ENCODE measurements at places on chromosomes 12 and 14.

DNA sequence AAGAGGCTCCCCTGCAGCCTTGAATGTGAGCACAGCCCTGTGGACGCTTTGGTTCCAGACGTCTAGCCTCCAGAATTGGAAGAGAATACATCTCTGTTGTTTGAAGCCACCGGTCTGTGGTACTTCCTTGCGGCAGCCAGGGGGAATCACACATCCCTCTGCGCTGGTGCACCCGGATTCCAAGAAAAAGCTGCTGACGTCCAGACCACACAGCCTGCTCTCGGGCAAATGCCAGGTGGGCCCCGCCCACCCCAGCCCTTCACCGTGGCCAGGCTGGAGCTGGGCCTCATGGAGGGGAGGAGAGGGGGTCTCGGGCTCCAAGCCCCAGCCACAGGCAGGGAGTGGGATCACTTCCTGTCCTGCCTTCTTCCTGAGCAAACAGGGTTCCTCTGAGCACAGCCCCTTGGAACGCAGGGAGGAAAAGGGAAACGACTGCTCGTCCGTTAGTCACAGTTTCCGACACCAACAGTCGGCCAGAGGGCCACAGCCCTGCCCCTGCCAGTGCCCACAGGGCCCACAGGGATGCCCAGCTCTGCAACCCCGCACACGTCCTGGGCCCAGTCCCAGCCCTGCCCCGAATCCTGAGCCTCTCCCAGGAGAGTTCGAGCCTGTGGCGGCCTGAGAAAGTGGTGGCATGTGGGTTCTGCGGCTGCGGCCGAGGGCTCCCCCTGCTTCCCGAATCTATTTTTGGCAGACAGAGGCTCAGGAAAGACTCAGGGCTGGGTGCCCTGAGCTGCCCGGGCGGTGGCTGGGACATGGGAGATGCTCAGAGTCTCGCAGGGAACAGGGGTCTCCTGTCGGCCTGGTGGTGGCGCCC lies 85.3 kb downstream of the RFLNA start:
- peak; percentile 91 for DNase-seq

DNA sequence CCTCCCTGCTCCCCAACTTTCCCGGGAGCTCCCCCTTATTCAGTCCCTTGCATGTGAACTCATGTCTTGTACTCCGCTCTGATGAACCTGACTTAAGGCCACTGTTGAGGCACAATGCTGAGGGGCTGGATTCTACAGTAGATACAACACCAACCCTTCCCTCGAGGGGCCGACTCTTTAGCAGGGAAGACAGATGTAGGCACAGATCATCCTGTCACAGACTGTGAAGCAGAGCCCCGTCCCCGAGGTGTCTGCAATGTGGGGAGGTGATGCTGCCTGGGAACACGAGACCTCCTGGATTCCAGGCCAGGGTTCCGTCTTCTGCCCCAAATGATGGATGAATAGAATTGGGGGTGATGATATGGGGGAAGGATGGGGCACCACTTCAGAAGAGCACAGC lies 175.1 kb downstream of the CHST11 start:
- DNase-seq, result no peak

DNA sequence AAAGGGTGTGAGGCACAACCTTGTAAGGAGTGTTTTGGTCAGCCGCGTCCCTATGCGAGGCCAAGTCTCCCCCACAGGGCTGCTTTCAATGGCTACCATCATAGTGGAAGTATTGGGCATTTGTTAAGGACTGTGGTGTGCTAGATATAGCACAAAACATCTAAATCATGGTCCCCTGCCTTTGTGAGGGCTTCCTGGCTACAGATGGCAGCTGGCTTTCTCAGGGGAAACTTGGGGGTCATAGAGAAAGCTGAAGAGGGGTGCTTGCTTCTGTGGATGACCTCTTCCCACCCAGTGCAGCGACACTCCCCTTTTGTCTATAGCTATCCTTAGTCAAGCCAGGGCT lies 315.8 kb downstream of the ZFP36L1 start:
- DNase-seq, result no peak

DNA sequence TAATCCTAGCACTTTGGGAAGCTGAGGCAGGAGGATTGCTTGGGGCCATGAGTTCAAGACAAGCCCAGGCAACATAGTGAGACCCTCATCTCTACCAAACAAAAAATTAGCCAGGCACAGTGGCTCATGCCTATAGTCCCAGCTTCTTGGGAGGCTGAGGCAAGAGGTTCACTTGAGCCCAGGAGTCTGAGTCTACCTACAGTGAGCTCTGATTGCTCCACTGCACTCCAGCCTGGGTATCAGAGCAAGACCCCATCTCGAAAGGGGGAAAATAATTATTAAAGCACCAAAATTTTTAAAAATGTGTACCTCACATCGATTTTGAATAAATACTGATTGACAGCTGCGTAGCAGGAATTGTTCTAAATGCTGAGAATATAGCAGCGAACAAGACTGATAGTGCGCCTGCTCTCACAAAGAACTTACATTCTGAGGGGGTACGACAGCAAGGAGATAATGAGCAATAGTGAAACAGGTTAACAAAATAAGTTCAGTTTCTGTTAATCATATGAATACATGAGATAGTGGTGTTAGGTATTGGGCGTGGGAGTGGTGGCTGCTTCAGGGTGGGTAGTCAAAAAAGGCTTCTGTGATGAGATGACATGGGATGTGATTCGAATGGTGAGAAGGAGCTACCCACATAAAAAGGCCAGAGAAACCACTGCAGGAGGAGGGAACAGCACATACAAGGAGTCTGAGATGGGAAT lies 19.6 kb downstream of the HCFC2 start:
- no peak for DNase-seq

DNA sequence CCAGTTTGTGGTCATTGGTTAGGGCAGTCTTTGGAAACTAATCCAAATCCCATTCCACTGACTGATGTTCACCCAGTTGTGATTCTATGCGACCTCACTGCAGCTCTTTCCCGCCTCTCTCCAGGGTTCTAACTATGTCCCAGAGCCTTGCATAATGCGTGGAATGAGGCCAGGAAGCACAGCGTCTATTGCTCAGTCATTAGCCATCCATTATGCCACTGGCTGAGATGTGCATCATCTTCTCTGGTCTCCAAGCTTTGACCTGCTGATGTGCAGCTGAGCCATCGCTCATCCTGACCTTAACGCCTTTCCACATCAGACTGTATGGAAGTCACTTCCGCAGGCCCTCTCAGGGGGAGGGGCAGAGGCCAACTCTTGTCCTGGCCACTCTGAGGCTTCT lies 115.4 kb upstream of the VRK1 start:
- no peak for DNase-seq

- DNase-seq, result no peak
These were observed 38.9 kb downstream of the DMAC2L start for GRCh38 chr14:50350975-50351374.

DNA sequence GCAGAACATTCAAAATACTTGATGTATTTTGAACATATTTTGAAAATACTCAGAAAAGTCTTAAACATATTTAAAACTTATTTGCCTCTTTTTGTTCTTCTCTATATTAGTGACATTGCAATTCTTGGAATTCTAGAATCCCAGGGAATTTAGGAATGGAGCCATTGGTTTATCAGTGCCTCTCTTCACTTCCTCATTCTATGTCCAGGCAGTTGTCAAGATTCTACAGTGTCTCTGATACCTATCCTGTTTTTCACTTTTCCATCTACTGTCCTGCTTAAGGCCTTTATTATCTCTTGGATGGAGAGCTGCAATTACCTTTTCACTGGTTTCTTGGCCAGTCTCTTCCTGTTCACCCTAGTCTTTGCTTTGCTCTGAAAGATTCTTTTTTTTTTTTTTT lies 144.6 kb downstream of the TTLL5 start:
- no peak for DNase-seq

DNA sequence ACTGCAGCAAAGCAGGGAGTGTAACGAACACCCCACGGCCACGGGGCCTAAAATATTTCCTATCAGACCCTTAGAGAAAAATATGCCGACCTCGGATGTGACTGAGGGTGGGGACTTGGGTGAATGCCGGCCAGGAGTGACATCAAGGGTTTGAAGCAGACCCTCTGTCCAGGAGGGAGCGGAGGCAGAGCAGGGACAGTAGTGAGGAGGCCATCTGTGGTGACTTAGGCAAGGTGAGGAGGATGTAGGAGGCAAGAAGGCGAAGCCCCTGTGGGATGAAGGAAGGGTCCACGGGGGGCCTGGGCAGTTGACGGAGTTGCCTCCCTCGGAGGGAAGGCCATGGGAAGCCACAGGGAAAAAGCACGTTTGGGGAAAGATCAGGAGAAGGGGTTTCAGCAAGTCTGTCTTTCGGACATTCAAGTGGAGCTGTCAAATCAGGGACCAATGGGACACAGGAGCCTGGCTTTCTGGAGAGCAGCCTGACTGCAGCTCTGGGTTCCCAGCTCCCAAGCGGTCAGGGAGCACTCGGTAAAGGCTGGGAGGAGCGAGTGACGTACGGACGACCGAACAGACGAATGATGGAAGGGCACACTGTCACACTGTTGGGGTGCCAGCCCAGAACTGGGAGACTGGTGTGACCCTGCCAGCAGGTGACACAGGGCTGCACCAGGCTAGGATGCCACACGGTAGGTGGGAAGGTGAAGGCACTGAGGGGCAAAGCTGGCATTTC lies 74.3 kb downstream of the MOK start:
- no peak for DNase-seq

DNA sequence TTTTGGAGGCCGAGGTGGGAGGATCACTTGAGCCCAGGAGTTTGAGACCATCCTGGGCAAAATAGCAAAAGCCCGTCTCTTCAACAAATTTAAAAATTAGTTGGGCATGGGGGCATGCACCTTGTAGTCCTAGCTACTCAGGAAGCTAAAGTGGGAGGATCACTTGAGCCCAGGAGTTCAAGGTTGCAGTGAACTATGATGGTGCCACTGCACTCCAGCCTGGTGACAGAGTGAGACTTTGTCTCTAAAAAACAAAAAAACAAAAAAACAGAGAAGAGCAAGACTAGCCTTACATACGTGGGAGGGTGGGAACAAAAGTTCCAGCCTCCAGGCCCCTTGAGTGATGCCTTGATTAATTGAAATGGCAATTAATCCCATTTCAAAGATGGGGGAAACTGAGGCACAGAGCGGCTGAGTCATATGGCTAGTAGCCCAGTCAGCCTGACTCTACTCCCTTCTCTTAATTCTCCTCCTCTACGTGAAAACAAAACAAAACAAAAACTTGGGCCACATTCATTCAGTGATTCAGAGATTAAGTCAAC lies 3.3 kb upstream of the FAM222A start:
- DNase-seq, result no peak

DNA sequence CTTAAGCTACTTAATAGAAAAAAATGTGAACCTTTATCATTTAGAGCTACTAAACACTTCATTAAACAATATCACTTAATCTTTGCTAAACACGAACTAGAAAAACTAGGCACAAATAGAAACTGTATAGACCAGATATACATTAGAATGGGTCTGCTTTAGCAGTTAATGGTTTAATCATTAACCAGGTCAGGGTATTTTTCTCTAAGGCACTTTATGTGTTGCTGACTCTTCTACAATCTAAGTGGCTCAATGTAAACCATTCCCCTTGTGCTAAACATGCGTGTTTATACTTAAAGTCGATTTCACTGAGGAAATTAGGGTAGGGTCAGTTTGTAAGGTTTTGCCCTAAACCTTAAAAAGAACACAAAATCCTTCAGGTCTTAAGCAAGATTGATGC lies 29.7 kb downstream of the TMCC3 start:
- no peak for DNase-seq

DNA sequence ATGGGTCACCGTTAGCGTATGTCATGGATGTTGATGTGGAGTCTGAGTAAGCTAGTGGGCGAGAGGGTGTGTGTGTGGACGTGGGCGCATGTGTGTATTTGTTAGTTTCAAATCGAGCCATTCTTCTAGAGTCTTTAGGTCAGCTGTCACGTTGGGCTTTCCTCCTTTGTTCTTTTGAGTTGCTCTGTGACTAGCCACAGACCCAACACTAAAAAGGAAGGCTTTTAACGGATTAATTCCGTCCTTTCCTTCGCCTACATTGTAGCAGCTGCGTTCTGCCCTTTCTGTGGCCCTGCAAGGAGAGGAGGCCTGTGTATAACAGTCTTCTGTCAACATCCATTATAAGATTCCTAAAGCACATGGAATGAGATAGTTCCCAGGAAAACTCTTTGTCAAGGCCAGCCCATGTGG lies 117.2 kb upstream of the DNM1L start:
- no peak for DNase-seq

DNA sequence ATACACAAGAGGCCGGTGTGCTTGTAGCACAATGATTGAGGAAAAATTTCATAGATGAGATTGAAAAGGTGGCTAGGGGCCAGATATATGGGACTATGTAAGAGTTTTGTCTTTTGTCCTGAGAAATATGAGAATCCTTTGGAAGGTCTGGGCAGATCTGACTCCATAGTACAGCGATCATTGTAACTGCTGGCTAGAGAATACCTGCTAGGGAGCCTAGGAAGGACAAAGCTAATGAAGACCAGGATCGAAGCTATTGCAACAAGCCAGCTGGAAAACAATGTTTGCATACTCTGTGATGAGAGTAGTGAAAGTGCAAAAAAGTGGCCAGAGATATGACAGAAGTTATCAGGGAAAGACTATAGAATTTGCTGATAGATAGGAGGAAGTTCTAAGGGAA lies 537.6 kb downstream of the C12orf50 start:
- DNase-seq, result no peak

DNA sequence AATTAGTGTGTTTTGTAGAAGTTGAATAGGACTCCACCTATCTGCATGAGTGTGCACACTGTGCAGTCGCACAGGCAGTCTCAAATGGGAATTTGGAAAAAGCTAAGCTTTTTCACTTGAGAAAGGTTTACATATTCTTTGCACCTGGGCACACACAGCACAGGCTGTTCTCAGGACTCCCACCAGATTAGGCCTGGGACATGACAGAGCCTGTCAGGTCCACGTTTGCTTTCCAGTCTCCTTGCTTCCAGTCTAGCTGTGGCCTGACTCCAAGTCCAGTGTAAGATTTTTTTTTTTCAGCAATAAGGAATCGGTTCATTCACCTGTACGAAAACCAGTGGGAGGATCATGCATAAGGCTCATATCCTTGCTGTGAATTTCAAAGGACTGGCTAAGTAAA lies 181.3 kb downstream of the ZFP36L1 start:
- DNase-seq, result no peak

DNA sequence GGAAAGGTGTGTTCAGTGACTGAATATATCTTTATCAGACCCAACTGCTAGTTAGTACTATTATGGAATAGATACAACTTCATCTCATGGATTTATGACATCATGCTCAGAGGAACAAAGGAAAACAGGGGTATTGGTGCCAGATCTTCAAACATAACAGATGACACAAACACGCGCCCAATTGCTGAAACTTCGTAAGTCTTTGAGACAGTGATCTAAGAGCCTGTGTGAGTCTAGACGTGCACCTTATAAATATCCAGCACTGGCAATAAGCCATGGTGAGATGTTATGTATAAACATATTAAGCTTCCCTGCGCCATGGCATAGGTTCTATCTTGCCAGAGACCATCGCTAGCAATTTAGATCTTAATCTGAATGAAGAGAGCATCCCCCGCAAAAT lies 42.2 kb upstream of the NR2C1 start:
- no peak for DNase-seq

- DNase-seq, result no peak
These were observed 85.1 kb downstream of the DERA start for GRCh38 chr12:15996254-15996653.

GRCh38 chr14:28653521-28653920 lies 113.1 kb upstream of the FOXG1 start:
- DNase-seq, result no peak

All from right atrium auricular region (tissue), 2 donors.